ENCODE measurements at places on chromosomes 13 and 19. TPM values are rescaled to one million over a fixed set of nuclear protein-coding genes. Genes with fewer than 3 reads are reported as not detected.

DNA sequence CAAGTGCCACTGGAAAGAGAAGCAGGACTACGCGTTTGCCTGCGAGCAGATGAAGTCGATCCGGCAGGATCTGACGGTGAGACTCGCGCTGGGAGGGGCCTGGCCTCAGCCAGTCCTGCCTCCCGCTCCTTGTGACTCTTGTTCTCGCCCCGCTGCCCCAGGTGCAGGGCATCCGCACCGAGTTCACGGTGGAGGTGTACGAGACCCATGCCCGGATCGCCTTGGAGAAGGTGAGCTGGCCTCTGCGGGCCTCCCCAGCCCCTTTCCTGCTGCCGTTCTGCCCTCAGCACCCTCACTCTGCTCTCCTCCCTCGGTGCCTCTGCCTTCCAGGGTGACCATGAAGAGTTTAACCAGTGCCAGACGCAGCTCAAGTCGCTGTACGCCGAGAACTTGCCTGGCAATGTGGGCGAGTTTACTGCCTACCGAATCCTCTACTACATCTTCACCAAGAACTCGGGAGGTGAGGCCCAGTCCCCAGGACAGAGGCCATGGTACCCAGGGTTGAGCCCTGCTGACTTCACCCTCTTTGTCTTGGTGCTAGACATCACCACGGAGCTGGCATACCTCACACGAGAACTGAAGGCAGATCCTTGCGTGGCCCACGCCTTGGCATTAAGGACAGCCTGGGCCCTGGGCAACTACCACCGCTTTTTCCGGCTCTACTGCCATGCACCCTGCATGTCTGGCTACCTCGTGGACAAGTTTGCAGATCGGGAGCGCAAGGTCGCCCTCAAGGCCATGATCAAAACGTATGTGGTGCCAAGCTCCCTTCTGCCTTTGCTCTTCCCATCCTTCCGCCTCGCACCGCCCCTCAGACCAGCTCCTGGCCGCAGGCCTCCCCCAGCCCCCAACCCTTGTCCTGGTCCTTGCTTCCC lies 5.6 kb downstream of the LENG9 start:
- DNase-seq: no peak

DNA sequence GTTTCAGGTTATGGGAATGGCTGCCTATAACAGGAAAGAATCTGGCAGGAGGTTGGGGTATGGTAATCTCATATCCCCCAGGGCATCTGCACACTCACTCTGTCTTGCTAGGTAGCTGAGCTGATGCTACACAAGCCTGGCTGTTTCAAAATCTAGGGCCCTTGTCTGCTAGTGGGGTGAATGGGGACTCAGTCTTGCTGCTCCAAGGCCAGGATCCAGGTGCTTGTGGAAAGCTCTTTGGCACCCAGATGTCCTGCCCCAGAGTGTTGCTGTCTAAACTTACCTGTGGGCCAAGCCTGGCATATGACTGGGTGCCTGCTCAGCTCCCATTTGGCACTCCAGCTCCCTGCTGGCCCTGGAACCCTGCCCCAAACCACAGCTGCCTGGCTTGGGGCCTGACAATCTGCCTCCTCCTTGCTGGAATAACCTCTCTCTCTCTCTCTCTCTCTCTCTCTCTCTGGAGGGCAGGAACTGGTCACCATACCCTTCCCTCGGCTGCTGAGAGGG lies 158.1 kb upstream of the TSC22D1 start:
- DNase-seq: no peak

GRCh38 chr19:27746691-27747380 lies 1466.1 kb downstream of the UQCRFS1 start:
- DNase-seq: no peak

- DNase-seq: no peak
Measured at GRCh38 chr13:79740991-79741390, 260.0 kb downstream of the NDFIP2 start.

DNA sequence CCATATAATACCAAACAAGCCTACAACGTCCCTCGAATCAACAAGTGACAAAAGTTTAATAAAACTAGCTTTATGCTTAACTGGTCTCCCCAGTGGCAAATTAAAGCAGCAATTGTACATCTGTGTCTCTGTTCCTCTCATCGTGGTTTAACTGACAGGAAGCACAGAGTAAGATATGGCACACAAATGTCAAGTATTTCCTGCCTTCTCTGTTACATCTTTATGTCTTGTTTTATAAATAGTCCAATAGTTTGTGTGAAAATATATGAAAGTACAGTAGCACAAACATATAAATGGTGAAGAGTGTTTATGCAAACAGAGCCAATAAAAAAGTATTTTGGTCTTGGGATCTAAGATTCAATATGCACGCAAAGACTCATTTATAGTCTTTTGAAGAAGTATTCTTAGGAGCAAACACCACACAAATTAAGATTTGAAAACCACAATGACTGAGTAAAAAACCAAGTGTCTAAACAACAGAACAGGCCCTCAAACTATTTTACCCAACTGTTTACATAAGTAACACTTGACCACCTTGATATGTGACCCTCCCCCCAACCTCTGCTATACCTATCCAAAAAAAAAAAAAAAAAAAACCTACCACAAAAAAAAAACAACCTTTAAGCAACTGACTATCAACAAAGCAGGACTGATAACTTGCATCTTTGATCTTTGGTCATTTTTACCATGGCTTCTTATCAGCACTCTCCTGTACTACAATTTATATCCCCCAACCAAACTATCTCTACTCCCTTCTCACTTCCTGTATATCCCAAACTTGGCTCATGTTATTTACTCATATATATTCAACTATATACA lies 14.0 kb downstream of the ELF1 start:
- DNase-seq: no peak

DNA sequence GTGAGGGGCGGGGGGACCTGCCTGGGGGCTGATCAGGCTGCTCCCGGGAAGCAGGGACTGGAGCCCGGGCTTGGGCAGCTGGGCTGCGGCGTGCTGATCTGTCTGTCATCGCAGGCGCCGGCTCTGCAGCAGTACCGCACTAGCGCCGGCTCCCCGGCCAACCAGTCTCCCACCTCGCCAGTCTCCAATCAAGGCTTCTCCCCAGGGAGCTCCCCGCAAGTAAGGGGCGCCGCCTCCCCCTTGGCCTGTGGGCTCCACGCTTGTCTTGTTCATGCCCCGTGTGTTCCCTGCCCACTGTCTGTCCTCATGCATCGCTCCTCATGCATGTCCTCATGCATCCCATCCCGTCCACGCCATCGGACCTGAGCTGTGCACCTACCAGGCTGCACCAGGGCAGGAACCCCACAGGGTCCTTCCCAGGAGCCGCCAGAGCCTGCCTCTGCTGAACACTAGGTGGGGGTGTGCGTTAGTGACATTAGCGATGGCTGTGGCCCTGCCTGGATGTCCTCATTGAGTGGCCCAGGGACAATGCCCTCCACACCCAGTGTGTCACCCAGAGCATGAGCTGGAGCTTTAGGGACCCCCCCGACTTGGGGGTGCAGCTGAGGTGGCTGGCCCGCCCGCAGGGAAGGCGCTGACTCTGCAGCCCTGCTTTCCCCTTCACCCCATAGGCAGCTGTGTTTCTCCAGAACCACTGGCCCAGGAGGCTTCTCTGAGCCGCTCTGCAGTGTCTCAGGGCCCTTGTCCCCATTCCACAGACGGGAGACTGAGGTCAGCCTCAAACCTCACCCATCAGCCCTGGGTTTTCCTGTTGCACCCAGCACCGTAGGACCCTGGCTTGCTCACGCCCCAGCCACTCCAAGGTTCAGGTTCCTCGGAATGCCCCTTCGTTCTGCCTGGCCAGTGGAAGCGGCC lies 19.5 kb downstream of the COMP start:
- no peak for DNase-seq

AZU1 gene
- total RNA-seq: not detected

LACC1 gene
- total RNA-seq: 4.6 TPM

LENG9 gene
- 3.8 TPM for total RNA-seq

CEACAM8 gene
- not detected for total RNA-seq

Data from CD8-positive, alpha-beta memory T cell (primary cell).